Stimulated activated CD4-positive, alpha-beta T cell treated with anti-CD3 and anti-CD28 coated beads, Interleukin-1b, Interleukin-23, amount 100 ng/mL, for 48 hours (primary cell): ENCODE measurements at places on chromosomes 1 and 21.
A peak's percentile ranks its signal among the peaks of the same experiment; 100 is the strongest.

GRCh38 chr1:81296601-81297000, 504.1 kb upstream of the ADGRL2 start:
- no peak for DNase-seq

DNA sequence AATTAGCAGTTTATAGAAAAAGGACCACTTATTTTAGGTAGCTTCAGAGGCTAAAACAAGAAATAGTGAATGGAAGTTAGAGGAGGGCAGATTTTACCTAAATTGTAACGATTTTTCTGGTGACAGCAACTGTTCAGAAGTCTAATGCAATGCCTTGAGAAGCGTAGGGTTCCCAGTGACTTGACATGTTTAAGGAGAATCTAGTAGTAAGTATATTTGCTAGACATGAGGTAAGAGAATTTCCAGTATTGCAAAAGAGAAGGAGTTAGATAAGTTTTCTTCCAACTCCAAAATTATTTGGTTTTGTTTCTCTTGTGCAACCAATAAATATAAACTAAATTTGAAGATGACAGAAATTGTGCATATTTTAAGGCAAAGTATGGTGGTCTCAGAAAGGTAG, 140.0 kb downstream of the SMYD3 start:
- DNase-seq = no peak

GRCh38 chr1:220772846-220773245, 13.9 kb upstream of the MTARC1 start:
- no peak for DNase-seq

DNA sequence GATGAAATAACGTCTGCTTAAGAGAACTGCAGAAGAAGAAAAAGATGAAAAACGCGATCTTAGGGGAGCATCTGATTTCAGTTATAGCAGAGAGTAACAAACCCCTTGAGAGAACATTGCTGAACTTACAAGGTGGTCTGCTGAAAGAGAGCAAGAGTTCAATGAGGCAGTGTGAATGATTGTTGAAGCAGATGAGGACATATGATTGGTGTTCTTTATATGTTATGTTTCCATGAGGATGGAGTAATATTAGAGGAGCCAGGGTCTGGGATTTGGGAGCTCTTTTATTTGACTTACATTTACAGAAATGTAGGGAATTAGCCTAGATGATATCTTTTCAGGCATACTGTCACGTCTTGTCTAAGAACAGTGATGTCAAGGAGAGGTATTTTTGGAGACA, 1302.0 kb downstream of the KCNT2 start:
- no peak for DNase-seq

- DNase-seq = no peak
Observed at GRCh38 chr1:245771511-245772281, 616.9 kb downstream of the KIF26B start.

- no peak for DNase-seq
Observed at GRCh38 chr1:22886211-22886610, 86.5 kb downstream of the LACTBL1 start.

GRCh38 chr1:75548721-75549480, 62.0 kb downstream of the SLC44A5 start:
- DNase-seq = no peak

- DNase-seq = no peak
Observed at GRCh38 chr1:166960858-166961474, 14.4 kb downstream of the ILDR2 start.

DNA sequence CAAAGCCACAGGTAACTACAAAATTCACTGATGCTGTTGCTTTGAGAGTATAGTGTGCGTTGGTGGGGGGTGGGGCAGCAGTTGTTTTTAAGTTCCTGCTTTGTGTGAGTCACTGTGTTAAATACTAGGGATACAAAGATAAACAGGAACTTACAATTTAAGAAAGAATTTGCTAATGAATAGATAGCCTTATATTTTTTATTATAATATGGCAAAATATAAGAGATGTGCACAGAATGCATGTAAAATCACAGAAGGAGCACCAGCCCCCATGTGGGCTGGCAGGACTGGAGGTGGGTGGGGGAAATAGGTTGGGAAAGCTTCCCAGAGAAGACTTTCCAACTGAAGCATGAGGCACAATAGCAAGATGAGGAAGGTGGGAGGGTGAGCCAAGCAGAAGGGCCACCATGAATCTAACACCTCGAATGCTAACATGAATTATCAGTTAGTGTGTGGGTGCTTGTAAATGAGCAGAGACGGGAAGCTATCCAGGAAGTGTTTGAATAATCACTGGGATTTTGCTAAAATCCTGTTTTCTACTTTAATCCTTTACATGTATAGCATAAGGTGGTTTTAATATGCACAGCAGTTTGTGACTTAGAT, 57.0 kb upstream of the RAVER2 start:
- DNase-seq = no peak

- no peak for DNase-seq
Observed at GRCh38 chr1:200969726-200970561, 53.6 kb downstream of the KIF21B start.

- DNase-seq = peak; percentile 4
Observed at GRCh38 chr1:1199141-1199960, 7.0 kb downstream of the TNFRSF18 start.

GRCh38 chr21:45262041-45262581, 25.6 kb downstream of the POFUT2 start:
- no peak for DNase-seq

- no peak for DNase-seq
Observed at GRCh38 chr1:81073580-81073979, 727.2 kb upstream of the ADGRL2 start.

GRCh38 chr21:36384885-36385232, 333 bp upstream of the CHAF1B start:
- DNase-seq = no peak

DNA sequence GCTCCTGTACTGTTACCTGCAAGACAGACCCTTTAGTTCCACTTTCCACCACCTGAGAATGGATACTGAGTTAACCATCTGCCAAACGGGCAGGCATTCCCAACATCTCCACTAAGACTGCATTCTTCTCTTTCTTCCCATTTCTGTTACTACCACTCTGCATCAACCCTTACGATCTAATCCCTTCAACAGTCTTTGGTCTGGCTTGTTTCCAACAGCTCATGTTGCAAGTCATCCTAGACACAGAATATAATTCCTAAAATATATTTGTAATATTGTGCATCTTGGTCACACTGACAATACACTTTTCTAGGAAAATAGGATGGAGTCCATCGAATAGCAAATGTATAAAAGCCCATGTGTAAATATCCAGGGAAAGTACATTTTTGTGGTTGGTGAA, 166.7 kb downstream of the SIPA1L2 start:
- no peak for DNase-seq
